ENCODE measurements at places on chromosomes 3 and 15.

GRCh38 chr3:68915973-68916372 lies 16.4 kb downstream of the TAFA4 start:
- no peak for ATAC-seq

GRCh38 chr15:52261498-52262242 lies 33.9 kb downstream of the MYO5C start:
- ATAC-seq, result peak; percentile 100

DNA sequence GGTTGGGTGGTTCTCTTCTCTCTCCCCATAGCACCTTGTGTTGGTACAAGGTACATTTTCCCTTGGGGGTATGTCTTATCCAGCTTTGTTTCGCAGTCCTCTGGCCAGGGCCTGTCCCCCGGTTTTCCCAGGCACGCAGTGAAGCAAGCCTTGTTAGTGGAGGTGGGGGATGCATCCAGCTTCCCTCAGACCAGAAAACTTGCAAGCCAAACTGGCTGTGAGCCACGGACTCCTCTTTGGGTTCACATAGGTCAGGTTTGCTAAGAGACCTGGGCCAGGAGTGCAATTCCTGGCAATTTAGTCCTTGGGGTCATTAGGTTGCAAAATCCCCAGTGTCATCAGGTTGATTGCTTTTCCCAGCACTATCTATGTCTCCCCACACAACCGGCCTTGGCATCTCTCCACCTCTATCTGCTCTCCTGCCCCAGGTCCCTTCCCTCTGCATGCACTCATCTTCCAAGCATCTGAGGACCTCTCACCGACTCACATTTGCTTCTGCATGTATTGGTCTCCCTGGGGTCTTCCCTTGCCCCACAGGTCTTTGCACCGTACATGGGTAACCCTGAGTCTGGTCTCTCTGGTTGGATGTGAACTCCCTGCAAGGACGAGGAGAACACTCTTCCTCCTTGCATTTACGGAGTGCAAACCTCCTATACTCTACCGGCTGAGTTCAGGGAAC lies 34.2 kb downstream of the BCL2L10 start:
- no peak for ATAC-seq

DNA sequence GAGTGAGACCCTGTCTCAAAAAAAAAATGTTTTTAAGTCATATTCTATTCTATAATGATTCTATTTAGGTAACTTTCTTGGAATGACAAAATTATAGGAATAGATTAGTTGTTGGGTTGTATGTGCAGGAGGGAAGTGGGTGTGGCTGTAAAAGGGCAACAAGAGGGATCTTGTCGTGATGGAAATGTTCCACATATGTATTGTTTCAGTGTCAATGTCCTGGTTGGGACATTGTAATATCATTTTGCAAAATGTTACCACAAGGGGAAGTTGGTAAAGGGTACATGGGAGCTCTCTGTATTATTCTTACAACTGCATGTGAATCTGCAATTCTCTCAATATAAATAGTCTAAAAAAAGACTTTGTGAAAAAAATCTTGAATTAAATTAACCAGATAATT lies 14.3 kb upstream of the ABHD5 start:
- ATAC-seq, result no peak

DNA sequence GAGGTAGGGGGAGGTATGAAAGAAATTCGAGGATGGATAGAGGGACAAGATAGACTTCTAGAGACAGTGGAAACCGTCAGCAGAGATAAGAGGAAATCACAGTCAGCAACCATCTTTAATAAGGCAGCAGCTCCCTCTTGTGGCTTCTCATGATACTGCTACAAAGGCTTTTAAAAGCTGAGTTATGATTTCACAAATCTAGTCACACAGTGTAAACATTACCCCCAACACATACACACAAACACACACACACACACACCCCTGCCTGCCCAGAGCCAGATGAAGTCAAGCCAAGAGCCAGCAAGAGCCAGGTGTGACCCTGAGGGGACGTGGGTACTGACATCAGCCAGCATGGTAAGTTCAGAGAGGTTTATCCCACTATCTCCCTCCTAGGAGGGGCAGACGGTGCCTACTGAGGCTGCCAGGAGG lies 18.9 kb upstream of the TGM5 start:
- peak; percentile 57 for ATAC-seq

DNA sequence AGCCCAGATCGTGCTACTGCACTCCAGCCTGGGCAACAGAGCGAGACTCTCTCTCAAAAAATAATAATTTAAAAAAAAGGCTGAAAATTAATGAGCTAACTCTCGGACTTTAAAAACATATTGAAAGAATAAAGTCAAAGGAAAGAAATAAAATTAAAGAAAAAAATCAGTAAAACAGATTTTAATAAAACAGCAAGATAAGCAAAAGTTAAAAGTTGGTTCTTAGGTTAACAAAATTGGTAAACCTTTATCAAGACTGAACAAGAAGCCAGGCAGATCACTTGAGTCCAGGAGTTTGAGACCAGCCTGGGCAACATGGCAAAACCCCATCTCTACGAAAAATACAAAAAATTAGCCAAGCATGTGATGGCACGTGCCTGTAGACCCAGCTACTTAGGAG lies 20.7 kb downstream of the TRPM7 start:
- ATAC-seq, result no peak

- no peak for ATAC-seq
Measured at GRCh38 chr15:25054329-25054728, 99.5 kb downstream of the SNRPN start.

GRCh38 chr3:196203846-196204245 lies 7.4 kb downstream of the ZDHHC19 start:
- ATAC-seq, result no peak

DNA sequence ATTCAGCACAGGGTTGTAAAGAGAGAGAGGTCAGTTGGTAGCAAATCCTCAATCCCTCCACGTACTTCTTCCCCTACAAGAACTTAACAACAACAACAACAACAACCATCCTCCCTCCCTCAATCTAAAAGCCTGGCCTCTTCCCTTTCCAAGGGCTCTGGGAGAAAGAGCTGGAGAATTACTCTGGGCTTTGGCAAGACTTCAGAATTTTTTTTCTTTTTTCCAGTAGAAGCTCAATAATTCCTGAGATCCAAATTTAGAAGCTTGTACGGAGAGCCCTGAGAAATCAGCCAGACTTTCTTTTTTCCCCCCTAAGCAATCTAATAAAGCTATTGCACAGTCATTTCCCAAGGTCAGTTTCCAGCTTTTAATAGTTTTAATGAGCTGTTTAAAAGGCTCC lies 95.8 kb upstream of the CACNA2D3 start:
- ATAC-seq, result no peak

DNA sequence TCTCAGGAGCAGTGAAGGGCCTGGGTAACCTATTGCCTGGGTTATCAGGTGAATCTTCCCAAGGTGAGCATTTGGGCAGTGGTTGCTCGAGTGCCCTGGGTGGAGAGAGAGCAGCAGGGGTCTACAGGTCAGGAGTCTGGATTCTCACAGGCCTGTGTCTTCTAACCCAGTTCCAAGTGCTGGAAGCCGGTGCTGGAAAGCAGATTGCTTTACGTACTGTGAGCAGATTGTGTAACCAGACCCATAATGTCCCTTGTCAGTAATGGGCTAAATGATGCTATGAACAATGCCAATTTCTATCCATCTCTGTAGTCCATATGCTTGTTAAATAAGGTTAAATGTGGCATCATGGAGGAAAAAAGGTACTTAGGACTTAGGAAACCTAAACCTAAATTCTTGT lies 106.5 kb downstream of the TPRG1 start:
- ATAC-seq, result no peak

- ATAC-seq, result peak; percentile 62
Measured at GRCh38 chr3:126389112-126389793, 5.5 kb upstream of the CFAP100 start.

DNA sequence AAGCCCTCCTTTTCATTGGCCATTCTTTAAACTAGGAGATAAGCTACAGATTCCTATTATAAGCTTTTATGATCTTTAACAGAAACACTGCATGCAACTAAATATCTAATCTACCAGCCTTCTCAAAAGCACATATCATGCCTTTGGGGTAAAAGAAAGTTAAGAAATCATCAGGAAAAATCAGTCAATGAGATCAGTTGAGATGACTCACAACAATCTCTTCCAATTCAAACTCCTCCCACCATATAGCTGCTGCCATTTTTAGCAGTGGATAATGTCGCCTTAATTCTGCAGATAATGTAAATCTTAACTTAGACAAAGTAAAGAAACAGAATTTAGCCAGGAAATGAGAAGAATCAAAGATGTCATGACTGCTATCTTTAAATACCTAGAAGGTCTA lies 135.2 kb upstream of the BCL6 start:
- ATAC-seq, result no peak

DNA sequence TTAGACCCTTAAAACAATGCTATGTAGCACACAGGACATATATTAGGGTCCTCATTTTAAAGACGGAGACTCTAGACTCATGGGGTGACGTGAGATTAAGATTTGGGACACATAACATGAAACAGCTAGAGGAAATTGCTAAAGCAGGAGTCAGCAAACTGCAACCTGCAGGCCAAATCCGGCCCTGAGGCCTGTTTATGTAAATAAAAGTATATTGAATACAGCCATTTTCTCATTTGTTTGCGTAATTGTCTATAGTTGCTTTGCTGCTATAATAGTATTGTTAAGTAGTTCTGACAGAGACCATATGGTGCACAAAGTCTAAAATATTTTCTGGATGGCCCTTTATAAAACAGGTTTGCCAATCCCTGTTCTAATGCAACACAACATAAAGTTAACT lies 115.5 kb downstream of the TMCO5A start:
- no peak for ATAC-seq

DNA sequence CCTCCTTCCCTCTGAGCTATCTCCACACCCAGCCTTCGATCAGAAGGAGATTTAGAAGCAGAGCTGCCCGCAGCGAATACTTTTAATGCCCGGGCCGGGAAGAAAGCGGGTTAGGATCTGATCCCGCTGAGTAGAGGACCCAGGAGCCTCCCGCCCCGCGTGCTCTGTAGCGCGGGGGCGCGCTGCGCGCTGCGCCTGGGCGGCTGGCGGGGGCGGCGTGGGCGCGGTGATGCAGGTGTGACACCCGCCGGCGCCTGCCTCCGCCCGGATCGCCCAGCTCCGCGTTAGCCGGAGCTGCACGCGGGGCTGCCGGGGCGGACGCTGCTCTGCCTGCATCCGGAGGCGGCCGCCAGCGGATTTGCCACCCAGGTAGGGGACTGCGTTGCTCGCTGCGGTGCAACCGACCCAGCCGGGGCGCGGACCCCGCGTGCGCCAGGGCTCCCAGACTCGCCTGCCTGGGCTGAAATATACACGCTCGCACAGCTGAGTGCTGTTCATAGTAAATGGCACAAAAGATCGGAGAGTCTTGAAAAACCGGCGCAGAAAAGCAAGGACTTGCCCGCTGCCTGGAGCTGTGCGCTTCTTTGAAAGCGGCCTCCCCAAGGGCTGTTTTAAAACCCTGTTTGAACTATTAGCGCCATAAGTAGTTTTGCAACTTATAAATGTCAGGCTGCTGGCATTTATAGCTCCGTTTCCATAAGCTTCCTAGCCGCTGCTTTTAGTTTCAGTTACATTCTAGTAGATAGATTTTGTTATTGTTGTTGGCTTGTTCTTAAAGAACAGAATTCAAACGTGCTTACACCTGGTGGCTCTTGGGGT lies at the start of gene SV2B:
SV2B (plus strand) TSS at position 263 of the 819 bp plus-strand sequence. CDS start 126,007 bp downstream, outside the sequence.
- peak; percentile 80 for ATAC-seq

DNA sequence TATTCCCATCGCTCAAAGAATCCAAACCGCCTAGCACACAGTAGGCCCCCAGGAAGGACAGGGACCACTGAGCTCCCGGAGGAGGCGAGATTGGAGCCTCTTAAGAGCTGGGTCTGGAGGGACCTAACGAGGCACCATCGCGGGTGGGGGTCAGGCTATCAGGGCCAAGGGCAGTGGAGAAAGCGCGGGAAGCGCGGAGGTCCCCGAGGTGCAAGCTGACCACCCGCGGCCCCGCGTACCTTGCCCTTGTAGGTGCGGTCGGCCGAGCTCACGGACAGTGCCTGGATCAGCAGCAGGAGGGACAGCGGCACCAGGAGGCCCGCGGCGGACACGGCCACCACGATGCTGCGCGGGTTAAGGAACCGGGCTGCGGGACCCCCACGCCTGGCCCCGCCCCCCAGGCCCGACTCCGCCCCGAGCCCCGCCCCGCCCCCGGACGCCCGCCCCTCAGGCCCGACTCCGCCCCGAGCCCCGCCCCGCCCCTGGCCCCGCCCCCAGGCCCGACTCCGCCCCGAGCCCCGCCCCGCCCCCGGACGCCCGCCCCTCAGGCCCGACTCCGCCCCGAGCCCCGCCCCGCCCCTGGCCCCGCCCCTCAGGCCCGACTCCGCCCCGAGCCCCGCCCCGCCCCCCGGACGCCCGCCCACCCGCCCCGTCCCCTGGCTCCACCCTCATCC lies 3.9 kb downstream of the ZDHHC19 start:
- peak; percentile 43 for ATAC-seq

- ATAC-seq, result no peak
Measured at GRCh38 chr3:77693147-77693546, 653.2 kb downstream of the ROBO2 start.

DNA sequence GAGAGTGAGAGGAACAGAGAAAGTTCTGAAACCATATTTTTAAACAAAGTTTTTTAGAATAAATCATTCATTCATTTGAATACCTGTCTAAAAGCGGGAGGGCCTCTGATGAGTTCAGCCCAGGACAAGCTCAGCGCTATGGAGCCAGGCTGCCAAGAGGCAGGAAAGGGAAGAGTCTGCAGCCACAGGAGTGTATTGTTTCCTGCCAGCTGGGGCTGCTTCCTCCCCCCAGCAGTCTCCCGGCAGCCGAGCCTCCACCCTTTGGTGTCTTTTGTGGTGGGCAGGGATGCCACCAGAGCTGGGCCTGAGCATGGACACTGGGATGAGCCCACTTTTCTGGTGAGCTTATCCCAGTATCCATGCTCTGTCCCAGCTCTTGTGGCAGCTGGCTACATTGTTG lies 199.5 kb upstream of the TPRG1 start:
- ATAC-seq, result no peak

DNA sequence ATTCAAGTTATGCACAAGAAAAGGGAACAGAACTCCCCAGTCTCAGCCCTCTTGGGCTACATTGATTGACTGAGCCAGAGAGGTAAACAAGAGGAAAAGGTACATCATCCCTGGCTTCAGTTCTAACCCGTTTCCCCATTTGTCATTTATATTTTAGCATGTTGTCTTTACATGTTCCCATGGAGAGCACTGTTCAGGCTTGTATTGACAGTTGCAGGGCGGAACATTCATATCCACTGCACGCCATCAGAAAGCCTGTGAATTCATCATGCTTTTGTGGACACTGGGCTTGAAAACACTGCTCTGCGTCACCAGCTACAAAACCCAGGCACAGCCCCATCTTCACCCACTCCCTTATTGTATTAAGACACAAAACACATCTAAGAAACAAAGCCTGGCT lies 240.9 kb upstream of the EIF1B start:
- no peak for ATAC-seq

DNA sequence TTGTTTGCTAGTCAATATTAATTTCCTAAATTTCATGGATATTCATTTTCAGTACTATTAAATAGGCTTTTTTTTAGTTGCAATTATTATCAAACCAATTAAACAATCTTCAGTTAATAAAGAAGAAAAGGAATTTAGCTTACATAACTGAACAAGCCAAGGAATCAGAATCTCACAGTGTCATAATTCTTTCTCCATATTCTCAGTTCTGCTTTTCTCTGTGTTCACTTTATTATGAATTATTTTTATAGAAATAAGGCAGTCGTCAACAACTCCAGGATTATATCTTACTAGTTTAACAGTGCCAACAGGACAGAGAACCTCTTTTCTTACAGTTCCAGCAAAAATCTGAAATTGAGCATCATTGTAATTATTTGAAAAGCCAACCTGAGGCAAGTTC lies 221.7 kb downstream of the CGGBP1 start:
- no peak for ATAC-seq
